Gastrocnemius medialis (tissue), 4 donors: ENCODE measurements at places on chromosomes 7 and 10. TPM values are rescaled to one million over a fixed set of nuclear protein-coding genes. Genes with fewer than 3 reads are reported as not detected.

DNA sequence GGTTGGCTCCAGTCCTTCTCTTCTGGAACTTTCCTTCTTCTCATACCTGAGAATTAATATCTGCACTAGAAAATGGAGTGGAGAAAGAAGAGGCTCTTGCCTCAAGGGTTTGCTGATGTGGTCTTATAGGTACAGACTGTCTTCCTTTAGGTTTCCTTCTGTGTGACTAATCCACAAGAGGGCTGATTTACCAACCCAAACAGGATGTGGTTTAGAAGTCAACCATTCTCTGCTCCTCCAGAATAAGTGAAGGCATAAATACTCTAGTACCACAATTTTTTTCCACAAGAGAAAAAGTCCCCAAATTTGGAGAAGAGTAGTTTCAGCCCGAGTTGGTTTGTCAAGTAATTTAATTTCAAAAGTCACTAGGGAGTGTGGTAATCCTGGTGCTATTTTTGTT lies 85.8 kb downstream of the NRP1 start:
- H3K27me3 ChIP-seq: no peaks in the 10 kb centered on the region
- H3K4me1 ChIP-seq: no peaks in the 10 kb centered on the region
- H3K4me3 ChIP-seq: no peak overlapping the region

GRCh38 chr7:111083413-111083812 lies 7.5 kb upstream of the LRRN3 start:
- no peaks in the 10 kb centered on the region for H3K4me1 ChIP-seq
- H3K4me3 ChIP-seq: no peak overlapping the region
- no peaks in the 10 kb centered on the region for H3K27me3 ChIP-seq
- no peak for DNase-seq
- no peaks in the 10 kb centered on the region for H3K36me3 ChIP-seq
- no peak overlapping the region for H3K27ac ChIP-seq

DNA sequence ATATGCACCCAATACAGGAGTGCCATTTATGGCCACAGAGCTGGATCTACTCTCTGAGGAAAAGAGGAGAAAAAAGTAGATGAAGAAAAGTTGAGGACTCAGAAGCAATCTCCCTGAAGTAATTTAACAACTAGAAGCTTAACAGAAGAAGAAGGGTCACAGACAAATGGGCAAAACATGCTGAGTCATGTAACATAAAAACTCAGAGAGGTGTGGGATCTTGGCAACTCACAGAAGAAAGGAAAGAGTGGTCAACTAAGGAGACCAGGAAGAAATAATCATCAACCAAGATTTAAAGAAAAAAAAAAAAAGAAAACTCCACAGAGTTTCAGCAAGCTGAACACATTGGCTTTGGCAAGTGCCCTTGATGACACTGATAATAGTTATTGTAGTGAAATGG lies 51.8 kb upstream of the BET1 start:
- H3K27ac ChIP-seq: no peak overlapping the region
- H3K36me3 ChIP-seq: no peaks in the 10 kb centered on the region
- H3K4me3 ChIP-seq: no peak overlapping the region
- H3K27me3 ChIP-seq: no peaks in the 10 kb centered on the region

DNA sequence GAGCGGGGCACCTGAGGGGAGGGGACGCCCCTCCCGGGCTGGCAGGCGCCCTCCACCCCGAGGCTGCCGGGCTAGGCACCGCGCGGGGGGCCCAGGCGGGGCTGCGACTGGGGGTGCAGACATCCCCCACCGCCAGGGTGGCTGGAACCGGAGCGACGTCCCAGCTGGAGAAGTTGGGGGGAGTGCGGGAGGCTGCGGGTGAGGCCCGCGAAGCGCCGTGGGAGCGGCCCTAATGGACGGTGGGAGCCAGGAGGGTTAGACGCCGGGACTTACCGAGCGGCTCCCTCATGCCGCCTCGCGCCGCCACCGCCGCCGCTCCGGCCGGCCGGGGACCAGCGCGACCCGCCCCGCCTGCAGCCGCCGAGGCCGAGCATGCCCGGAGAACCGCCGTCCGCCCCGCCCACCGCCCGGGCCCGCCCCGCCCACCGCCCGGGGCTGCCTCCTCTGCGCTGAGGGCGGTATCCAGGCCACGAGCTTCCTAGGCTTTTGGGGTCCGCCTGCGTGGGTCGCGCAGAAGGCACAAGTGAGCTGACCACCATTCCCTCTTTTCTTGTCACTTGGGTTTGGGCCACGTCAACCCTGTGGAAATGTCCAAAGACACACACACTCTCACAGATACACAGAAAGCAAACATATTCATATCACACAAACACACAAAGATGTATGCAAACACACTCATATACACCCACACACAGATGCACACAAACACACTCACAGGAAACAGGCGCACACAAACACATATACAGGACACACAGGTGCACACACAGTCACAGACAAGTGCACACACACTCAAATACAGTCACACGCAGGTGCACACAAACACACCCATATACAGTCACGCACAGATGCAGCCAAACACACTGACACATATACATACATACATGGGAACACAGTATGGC lies at the start of gene JCAD:
Gene JCAD (minus strand): TSS at position 378 of the 899 bp plus-strand sequence. CDS start 11,774 bp downstream, outside the sequence.
- DNase-seq: peak; percentile 38
- H3K4me3 ChIP-seq: peak within 1 kb of the TSS; percentile 66
- peak within 1 kb of the TSS; percentile 72 for H3K27ac ChIP-seq
- H3K36me3 ChIP-seq: no peaks in the 10 kb centered on the region

GRCh38 chr10:128431083-128431482 lies 304.9 kb upstream of the MKI67 start:
- DNase-seq: no peak
- no peaks in the 10 kb centered on the region for H3K36me3 ChIP-seq
- H3K4me1 ChIP-seq: no peaks in the 10 kb centered on the region
- H3K27ac ChIP-seq: no peak overlapping the region
- H3K27me3 ChIP-seq: no peaks in the 10 kb centered on the region
- no peak overlapping the region for H3K4me3 ChIP-seq

DNA sequence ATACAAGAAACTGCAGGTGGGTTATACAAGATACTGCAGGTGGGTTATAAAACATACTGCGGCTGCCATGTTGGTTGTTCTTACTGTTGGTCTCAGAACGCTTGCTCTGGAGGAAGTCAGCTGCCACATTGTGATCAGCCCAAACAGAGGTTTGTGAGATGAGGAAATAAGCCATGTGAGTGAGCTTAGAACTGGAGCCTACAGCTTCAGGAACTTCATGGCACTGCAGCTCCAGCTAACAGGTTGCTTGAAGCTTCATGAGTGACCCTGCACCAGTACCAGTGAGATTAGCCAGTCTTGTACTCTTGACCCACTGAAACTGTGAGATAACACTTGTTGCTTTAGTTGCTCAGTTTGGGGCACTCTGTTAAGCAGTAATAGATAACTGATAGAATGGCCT lies 74.5 kb upstream of the PRKCQ start:
- H3K27me3 ChIP-seq: no peaks in the 10 kb centered on the region
- DNase-seq: no peak
- no peaks in the 10 kb centered on the region for H3K36me3 ChIP-seq
- H3K4me3 ChIP-seq: no peak overlapping the region
- H3K4me1 ChIP-seq: no peaks in the 10 kb centered on the region
- no peak overlapping the region for H3K27ac ChIP-seq

DNA sequence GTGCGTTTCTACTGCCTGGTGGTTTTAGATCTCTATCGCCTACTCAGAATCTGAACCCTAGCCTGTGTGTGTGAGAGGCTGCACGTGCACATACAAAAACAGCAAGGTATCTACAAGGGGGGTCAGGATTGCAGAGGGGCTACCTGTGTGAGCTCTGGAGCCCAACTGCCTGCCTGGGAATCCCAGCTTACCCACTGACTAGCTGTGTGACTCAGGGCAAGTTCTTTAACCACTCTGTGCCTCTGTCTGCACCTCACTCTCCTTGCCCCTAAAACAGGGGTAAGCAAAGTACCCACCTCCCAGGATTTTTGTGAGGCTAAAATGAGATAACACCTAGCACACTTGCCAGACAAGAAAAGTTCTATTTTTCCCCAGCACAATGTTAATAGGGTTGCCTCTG lies 32.5 kb downstream of the DLG5 start:
- H3K4me3 ChIP-seq: no peak overlapping the region
- no peaks in the 10 kb centered on the region for H3K36me3 ChIP-seq
- no peak overlapping the region for H3K27ac ChIP-seq
- H3K4me1 ChIP-seq: peaks cover 73% of the 10 kb centered on the region
- no peak for DNase-seq

DNA sequence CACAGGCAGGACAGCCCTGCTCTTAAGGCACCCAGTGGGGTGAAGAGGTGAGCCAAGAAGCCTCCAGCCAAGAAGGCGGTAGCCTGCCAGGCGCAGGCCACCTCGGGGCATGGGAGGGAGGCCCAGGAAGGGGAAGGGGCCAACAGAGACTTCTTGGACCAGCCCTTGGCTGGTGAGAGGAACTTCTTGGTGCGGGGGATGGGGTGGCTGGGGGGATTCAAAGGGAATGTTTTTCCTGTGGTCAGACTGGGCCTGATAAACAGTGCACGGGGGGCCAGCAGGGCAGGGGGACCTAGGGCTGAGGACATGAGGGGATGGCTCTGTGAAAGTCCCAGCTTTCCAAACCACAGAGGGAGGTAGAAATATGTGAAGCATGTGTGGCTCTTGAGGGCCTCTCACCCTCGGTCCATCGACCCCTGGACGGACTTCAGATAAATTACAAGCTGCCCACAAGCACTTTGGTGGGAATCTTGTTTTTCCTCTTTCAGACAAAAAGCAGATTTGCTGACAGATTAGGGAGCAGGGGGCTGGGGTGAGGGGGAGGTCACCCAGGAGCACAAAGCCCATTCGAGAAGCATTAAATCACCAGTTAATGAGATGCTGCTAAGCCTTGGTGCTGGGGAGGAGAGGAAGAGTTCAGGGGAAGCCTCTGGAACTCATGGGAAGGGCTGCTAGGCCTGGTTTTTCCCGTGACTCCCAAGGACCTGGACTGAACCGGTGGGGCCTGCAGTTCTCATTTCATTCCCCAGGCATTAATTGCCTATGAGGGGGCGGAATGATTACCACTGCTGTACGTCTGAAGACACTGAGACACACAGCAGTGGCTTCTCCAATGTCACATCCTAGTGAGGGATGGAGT lies 11.3 kb downstream of the CRYGN start:
- DNase-seq: no peak
- H3K27me3 ChIP-seq: no peaks in the 10 kb centered on the region
- no peak overlapping the region for H3K4me3 ChIP-seq
- no peak overlapping the region for H3K27ac ChIP-seq

DNA sequence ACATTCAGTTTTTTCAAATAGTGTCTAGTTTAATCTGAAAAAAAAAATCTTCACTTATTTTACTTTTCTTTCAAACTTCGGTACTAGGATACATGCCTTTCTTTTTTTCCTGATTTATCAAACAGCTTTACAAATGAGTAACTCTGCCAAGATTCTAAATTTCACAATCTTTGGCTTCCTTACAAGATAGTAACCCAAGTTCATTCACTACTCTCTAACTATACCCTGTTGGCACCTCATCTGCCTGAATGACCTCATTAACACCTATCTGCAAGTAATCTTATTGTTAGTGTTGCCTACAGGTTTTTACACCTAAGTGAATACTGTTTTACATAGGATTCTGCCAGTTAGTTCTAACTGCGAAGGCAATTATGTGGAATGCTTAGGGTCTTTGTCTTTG lies 159.8 kb downstream of the FOXP2 start:
- no peak for DNase-seq
- H3K27me3 ChIP-seq: no peaks in the 10 kb centered on the region
- H3K4me1 ChIP-seq: peaks cover 13% of the 10 kb centered on the region
- H3K27ac ChIP-seq: no peak overlapping the region
- H3K4me3 ChIP-seq: no peak overlapping the region

DNA sequence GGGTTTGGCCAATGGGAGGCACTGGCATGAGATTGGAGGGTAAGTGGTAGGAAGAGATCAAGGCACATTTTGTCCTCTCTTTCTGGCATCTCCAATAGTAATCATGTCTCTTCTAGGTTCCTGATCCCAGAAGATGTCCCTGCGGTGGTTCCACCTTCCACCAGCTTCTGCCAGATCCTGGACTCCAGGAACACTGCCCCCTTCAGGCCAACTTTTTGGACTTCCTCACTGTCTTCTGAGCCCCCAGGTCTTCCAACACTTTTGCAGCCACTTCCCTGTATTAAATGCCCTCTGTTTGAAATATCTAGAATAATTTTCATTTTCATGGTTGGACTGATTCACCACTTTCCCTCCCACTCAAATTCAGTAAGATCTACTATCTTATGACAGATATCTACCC lies 60.9 kb downstream of the BAMBI start:
- no peak overlapping the region for H3K27ac ChIP-seq
- DNase-seq: no peak
- no peaks in the 10 kb centered on the region for H3K27me3 ChIP-seq
- H3K4me3 ChIP-seq: no peak overlapping the region

DNA sequence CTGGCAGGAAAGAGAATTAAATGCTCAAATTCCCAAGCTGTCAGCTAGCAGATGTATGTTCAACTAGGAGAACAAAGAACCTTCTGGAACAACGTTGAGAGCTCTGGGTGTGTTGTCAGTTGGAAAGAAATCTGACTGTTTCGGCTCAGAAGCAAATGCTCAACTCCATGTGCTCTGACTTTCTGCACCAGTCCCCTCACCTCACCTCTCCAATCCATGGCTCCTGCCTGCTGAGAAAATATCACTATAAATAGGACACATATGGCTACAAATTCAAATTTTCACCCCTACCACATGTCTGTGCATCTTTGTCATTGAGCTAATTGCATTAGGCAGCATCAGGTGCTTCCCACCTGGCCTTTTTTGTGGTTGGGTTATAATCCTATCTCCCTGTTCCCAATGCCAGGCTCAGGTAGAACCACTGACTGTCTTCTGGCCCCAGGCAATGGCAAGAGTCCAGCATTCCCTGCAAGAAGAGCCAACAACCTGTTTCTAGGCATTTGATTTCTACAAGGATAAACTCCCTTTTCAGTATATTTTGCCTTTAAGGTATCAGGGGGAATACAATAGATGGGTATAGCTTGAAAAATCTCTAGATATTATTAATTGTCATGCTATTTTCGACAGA lies 142.6 kb upstream of the LSM8 start:
- H3K4me1 ChIP-seq: no peaks in the 10 kb centered on the region
- no peaks in the 10 kb centered on the region for H3K27me3 ChIP-seq
- H3K27ac ChIP-seq: no peak overlapping the region
- no peak overlapping the region for H3K4me3 ChIP-seq

DNA sequence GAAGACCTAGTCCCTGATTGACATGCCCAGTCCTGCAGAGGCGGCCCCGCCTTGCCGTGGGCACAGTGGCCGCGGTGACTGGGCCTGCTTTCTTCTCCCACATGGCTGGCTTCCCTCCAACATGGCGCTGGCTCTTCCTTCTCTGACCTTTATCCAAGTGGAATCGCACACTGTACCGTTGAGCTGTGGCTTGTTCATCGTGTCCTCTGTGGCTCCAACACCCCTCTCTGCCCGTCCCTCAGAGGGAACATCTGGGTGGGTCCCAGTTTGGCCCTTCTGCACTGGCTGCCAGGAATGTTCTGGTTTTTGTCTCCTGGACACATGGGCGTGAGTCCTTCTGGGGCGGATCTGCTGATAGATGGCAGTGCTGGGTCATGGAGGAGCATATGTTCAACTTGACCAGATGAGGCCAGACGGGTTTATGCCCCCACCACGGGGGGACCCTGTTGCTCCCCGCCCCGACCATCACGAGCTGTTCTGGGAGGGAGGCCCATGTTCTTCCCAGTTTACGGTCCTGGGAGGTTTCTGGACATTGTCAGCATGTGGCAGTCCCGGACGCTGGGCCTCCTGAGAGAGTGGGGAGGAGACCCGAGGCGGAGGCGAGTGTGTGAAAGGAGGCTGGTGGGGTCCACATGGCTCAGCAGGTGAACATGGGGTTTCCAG lies 63.5 kb downstream of the LHPP start:
- H3K27me3 ChIP-seq: no peaks in the 10 kb centered on the region
- H3K4me1 ChIP-seq: peaks cover 30% of the 10 kb centered on the region
- DNase-seq: peak; percentile 87
- H3K36me3 ChIP-seq: no peaks in the 10 kb centered on the region
- no peak overlapping the region for H3K4me3 ChIP-seq

Gene TRIM74
- total RNA-seq: not detected

Gene NUTM2E
- total RNA-seq: not detected

Gene GNAT3
- not detected for total RNA-seq

Gene TIMM23
- total RNA-seq: 134 TPM

Gene C10orf143
- 0.55 TPM for total RNA-seq

Gene INA
- total RNA-seq: not detected

Gene AKR1C8
- total RNA-seq: not detected
